ENCODE measurements at places on chromosomes 2 and 18. TPM values are rescaled to one million over a fixed set of nuclear protein-coding genes. Genes with fewer than 3 reads are reported as not detected.

DHRS9 gene
- 19.6 TPM for total RNA-seq

C2orf15 gene
- 0.97 TPM for total RNA-seq

RBKS gene
- 5.2 TPM for total RNA-seq

INPP1 gene
- total RNA-seq = 37.0 TPM

CHST9 gene
- 4.5 TPM for total RNA-seq

ABCB11 gene
- not detected for total RNA-seq

DNA sequence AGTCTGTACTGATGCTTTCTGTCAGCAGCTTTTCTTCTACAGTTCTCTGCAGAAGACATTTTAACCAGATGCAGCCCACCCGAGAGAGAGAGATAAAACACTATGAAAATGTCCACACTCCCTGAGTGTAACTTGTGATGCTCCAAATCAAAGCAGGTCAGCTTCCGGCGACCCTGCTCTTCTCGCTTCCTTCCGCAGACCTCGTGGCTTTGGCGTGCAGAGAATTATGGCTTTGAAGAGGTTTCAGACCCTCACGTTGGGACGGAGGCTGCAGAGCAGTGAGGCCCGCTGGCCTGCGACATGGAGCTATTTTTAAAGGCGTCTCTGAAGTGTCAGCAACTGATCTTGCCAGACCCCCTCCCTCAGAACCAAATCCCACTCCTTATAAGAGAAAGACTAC is 41.8 kb downstream of the TMEM163 start:
- no peak for DNase-seq

DNA sequence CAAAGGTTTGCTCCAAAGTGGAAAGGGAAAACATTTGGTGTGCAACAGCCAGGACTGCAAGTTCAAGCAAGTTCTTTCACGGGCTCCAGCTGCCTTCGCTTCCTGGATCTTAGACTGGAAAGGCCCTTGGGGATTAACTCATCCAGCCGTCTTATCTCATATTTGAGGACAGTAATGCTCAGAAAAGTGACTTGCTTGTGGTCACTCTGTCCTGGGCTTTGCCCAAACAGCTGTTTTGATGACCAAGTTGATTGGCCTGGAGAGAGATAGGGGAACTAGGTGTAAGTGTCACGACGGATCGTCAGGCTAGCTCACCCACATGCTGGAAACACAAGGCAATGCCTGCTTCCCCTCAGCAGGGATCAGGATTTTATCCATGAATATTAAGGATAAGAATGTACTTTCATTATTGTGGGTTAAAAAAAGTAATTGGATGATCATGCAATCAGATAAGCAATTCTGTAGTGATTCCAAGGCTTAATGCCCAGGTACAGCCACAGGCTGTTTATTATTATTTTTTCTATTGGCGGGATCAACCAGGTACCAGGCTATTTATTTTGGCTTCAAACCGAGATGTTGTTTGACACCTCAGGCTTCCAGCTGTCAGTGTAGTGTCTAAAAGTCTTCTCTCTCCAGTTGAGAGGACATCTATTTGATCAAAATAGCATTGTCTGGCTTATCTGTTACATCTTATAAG is 162.5 kb upstream of the EPAS1 start:
- no peak for DNase-seq

DNA sequence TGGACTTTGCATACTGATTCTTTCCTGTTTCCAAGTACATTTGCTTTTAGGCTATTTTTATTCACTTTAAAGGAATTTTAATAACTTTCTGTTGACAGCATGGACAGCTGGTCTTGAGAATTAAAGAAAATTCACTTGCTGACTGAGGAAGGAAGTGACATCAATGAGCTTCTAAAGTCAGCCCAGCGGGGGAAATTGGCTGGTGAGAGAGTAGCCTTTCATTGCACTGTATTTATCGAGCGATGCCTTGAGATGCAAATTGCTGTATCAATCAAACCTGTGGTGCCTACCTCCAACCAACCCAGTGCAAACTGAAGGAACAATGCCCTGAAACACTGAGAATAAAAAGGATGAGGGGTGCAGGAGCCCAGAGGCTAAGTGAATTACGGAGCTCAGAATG is 91.4 kb upstream of the AQP4 start:
- no peak for DNase-seq

DNA sequence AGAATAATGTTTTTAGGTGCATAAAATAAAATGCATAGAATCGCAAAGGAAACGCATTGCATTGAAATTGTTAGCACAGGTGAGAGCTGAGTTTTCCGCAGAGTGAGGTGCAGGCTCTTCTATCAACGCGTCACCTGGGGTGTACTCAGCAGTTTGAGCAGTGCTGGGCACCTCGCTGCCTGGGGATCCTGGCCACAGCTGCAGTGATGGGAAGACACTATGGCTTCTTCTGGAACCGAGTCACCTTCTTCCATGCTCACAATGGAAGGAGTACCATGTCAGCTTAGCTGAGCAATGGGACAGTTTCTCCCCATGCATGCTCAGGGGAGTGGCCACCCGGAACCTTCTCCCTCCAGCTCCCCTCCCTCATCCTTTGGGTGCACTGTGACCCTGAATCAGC is 95.4 kb upstream of the OTOS start:
- DNase-seq = no peak

- DNase-seq = no peak
These were observed 27.6 kb upstream of the TMBIM1 start for GRCh38 chr2:218319813-218320365.

GRCh38 chr2:181393472-181393871 is 63.7 kb upstream of the ITGA4 start:
- no peak for DNase-seq

DNA sequence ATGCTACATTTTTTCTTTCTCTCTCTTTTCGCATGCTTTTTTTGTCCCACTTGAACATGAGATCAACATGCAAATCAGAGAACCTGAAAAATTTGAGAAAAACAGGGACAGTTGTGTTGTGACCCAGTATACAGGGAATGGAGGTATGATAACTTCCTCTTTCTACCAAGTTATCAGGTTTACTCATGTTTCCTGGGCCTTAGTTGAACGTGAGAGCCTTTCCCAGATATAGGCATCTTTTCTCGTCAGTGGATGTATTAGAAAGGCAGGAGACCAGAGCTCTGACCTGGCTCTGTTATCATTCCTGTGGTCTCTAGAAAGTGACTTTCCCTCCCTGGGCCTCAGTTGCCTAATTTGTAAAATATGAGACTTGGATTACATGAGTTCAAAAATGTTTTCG is 30.1 kb upstream of the FAM117B start:
- no peak for DNase-seq

GRCh38 chr18:79466591-79466990 is 70.9 kb downstream of the NFATC1 start:
- DNase-seq = no peak

- DNase-seq = no peak
These were observed 16.2 kb upstream of the BBS5 start for GRCh38 chr2:169462896-169463695.

- no peak for DNase-seq
These were observed 89.4 kb downstream of the DGKD start for GRCh38 chr2:233443511-233444183.

DNA sequence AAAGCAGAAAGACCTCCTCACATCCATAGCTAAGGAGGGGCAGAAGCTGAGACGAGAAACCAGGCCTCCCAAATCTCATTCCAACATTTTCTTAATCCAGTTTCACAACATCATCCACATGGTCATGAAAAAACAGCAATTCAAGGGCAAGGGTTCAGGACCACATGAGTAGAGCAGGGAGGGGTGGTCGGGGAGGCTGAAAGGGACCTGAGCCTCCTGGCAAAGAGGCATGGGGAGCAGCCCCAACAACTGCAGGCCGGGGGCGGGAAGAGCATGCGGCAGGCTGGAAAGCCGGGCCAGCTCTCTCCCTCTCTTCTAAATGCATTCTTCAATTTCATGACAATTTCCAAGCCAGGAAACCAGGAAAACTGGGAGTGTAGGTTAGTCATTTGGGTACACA is 76.7 kb downstream of the DNMT3A start:
- DNase-seq = no peak

DNA sequence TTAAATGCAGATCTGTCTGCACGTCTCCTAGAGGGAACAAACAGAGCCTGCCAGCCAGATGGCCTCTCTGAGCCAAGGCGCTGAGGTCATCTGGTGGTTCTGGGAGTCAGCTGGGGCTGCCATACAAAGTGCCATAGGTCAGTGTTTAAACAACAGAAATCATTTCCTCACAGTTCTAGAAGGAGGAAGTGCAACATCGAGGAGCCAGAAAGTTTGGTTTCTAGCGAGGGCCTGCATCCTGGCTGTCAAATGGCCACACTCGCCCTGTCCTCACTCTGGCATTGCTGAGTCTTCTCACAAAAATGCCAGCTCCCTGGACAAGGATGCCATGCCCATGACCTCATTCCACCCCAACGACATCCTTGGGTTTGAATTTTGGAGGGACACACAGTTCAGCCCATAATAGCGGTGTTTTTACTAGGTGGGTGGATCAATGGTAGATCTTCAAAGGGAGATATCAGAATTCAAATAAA is 59.6 kb downstream of the MYT1L start:
- no peak for DNase-seq

- no peak for DNase-seq
These were observed 83.9 kb downstream of the ACTR3 start for GRCh38 chr2:113973810-113974209.

DNA sequence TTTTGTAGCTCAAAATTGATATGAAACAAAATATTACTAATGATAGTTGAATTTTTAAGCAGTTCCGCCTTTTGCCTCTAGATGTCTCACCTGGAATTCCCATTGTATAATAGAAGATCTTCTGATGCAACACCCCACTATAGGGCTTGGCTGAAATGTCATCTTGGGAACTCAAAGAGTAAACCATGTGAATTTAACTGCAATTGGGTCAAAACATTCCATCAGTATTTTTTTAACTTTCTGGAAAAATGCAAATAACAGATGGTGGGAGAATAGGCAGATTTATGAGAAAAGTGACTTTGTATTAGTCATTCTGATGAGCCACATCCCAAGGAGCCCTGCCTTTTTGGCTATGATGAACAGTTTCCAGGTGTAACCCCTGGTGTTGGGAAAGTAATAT is 489.9 kb downstream of the NYAP2 start:
- no peak for DNase-seq

DNA sequence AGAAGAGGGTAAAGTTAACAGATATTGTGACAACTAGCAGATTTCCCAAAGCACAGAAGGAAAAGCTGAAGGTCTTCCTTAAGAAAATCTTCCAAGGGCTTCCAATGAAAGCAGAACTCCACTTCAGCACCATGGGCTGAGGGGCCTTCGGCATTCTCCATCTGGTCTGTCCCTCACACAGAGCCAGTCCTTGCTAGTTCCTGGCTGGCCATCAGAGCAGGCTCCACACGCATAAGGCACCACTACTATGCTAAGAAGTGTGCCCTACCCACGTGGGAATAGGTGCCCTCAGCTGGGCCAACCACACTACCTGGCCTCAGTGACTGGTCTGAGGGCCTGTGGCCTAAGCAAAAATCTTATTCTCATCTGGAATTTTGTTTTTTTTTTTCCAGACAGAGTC is 73.5 kb downstream of the METTL4 start:
- no peak for DNase-seq

GRCh38 chr2:54332386-54332785 is 76.4 kb upstream of the TSPYL6 start:
- no peak for DNase-seq

GRCh38 chr18:78918707-78919106 is 60.9 kb upstream of the SALL3 start:
- DNase-seq = no peak

Measured in esophagus squamous epithelium (tissue), 5 donors.